ENCODE measurements at places on chromosomes 11 and 22.
A peak's percentile ranks its signal among the peaks of the same experiment; 100 is the strongest.

DNA sequence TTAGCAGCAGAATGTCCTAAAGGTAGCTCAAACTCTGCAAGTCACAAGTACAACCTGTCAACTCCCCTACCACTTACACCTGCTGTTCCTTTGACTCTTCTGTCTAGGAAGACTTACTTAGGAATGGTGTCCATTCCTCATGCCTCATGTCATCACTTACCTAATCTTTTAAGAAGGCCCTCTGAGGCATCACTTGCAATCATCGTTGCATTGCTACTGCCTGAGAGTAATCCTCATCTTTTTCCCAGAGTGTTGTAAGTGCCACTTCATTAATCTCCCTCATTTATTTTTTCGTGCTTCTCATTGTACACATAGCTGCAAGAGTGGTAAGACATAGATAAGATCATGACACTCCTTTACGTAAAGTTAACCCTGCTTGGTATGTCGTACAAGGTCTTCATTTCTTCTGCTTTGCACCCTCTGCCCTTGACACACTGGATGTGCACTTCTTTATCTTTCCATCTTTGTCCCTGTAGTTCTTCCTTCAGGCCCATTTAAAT lies 54.6 kb downstream of the SFI1 start:
- no peak for DNase-seq

DNA sequence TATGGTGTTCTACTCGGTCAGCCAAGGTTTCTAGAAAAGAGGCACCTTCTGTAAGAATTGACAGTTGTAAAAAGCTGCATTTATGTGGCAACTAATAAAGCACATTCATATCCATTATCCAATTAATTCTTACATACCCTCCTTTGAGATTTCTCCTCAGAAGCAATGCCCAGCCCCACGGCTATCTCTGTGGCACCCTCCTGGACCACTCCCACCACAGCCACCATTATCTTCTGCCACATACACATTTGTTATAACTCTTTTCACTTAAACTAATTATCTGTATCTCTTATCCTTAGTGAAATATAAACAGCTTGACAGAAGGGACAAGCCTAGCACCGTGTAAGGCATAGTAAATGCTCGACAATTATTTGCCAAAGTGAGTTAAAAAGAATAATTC lies 48.5 kb downstream of the PAK1 start:
- peak; percentile 93 for DNase-seq

DNA sequence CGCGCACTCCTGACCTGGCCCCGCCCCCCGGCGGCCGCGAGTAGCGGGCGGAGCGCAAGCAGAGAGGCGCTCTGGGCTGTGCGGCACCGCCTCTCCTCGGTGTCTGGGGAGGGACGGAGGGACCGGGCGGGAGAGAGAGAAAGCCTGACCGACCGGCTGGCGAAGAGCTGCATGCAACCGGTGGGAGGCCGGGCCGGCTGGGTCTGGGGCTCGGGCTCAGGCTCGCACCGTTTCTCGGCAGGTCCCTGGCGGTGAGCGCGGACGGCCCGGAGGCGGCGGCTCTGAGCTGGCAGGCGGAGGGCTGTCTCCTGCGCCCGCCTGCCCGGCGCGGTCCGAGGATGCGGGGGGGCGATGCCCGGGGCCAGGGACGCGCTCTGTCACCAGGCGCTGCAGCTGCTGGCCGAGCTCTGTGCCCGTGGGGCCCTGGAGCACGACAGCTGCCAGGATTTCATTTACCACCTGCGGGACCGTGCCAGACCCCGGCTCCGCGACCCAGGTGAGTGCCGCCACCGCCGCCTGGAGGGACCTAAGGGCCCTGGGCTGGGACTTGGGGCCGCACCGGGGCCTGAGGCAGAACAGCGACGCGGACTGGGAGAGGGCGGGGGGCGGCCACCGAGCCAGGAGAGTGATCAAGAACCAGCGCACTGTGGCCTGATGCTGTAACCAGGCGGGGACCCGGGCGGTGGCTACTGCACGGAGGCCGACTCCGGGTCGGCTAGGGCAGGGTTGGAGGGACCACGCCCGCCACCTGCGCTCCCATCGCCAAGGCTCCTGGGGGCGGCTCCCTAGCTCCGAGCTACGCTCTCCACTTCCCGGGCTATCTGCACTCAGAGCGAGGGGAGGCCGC lies at the start of gene SYT9:
Gene SYT9 (plus strand): TSS at position 69 of the 847 bp plus-strand sequence. CDS start 283 bp downstream, at position 352.
- DNase-seq = peak; percentile 14

- DNase-seq = no peak
Observed at GRCh38 chr11:65558930-65559509, 861 bp upstream of the LTBP3 start.

DNA sequence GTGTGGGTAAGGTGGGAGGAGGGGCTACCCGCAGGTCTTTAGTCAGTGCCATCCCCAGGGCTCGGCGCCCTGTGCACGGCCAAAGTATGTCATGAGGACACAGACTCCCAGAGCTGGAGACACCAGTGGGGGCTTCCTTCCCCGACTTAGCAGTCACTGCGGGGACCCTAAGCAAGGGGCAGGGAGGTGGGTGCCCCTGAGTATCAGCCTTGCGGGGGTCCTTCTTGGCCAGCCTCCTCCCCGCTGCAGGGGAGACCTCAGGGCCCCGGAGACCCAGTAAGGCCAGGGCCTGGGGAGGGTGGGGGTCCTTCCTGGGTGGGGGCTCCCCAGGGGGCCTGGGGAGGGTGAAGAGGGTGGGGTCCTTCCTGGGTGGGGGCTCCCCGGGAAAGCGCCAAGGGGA lies 673.8 kb downstream of the BRD1 start:
- no peak for DNase-seq
